ENCODE measurements at places on chromosomes 5 and 9.
A peak's percentile ranks its signal among the peaks of the same experiment; 100 is the strongest.

GRCh38 chr5:83184534-83184933, 107.2 kb downstream of the XRCC4 start:
- no peak for DNase-seq

DNA sequence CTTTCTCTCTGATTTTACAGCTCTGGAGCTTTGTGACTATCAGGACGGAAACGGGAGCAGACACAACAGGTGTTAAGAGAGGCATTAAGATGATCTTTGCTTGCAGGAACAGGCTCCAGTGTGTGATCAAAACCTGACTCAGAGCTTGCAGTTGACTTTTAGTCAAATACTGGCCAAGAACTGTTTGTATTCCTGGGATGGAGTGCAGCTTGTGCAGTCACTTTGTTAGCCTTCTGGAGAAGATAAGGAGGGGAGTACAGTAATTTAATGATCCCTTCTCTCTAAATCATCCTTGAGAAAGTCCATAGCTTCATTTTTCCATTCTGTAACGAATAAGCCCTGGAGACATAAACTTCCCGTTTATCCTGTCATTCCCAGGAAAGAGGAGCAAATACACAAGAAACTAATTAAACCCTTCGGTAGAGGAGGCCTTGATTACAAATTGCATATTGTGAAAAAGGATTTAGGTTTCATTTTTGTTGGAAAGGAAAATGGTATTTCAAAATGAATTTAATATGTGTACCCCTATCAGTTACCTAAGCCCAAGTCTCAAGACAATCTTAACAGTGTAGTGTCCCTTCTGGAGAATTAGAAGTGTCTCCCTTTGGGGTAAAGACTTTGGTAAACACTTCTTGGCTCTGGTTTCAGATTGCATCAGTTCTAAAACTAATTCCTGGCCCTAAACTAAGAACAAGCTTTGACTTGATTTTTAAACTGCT, 3.1 kb upstream of the STOM start:
- no peak for DNase-seq

DNA sequence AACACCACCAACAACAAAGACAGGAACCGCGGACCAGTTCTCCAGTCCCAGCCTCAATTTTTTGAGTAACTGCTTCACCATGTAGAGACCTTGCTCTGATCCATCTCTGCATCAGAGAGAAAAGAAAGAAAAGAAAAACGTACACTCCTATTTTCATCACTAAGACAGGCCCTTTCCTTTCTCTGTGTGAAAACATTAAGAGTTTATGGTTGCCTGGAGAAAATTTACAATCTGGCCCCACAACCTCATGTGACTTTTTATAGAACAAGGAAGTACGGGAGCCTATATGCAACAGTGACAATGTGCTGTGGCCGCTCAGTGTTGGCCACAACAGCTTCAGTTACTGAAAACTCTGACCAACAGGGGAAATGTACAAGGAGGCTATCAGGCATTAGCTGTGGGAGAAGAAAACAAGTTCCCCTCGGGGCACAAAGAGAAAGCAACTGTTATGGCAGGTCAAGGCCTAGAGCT, 272.9 kb upstream of the PTGER4 start:
- DNase-seq: peak; percentile 21

GRCh38 chr9:101716629-101717028, 21.8 kb downstream of the GRIN3A start:
- no peak for DNase-seq

- DNase-seq: no peak
These were observed 49.6 kb upstream of the CCL21 start for GRCh38 chr9:34759432-34760134.

- DNase-seq: no peak
These were observed 52.4 kb downstream of the FAM170A start for GRCh38 chr5:119681734-119682133.

GRCh38 chr5:94347130-94347529, 271.3 kb downstream of the KIAA0825 start:
- DNase-seq: no peak

DNA sequence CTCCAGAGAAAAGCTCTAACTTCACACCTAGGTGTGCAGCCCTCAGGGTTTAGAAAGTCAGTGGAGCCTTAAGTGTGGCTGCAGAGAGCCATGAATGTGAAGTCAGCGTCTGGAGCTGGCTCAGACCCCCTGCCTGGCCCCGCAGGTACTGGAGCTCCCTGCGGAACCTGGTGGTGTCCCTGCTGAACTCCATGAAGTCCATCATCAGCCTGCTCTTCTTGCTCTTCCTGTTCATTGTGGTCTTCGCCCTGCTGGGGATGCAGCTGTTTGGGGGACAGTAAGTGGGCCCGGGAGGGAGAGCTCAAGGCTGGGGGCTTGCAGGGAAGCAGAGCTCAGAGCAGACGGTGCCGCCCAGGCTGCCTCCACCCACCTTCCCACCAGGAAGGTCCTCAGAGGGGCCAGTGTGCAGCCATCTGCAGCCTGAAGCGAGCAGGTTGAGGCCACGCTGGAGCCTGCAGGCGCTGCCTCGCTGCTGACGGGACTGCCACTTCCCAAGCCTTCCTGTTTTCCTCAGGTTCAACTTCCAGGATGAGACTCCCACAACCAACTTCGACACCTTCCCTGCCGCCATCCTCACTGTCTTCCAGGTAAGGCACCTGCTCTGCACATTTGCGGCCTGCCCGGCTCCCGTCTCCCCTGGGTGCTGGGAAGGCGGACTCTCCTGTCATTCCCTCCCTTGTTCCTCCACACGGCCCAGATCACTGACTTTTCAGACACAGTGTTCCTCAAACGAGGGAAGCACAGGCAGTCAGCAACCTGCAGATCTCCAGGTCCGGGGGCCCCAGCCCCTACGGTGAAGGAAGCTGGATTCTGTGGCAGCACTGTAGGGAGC, 108.9 kb downstream of the CACNA1B start:
- DNase-seq: no peak

DNA sequence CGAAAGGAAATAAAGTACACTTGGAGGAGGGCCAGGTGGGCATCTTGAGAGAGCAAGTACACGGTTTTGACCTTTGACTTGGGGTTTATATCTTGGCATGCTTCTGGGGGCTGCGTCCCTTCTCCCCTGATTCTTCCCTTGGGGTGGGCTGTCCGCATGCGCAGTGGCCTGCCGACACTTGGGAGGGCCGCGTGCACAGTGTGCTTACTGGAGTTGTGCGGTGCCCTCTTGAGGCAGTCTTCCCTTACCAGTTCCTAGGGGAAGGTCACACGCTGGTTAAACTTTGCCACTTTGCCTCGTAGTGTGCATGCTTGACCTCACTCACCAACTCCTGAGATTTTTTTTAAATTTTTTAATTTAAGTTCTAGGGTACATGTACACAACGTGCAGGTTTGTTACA, 4.3 kb upstream of the CLPTM1L start:
- no peak for DNase-seq

GRCh38 chr5:143462431-143462830, 58.9 kb upstream of the NR3C1 start:
- DNase-seq: no peak

GRCh38 chr5:171420431-171421241, 1.2 kb downstream of the FGF18 start:
- DNase-seq: no peak

- no peak for DNase-seq
These were observed 87.7 kb downstream of the ACER2 start for GRCh38 chr9:19496321-19497050.

- no peak for DNase-seq
These were observed 382.6 kb downstream of the ADGRV1 start for GRCh38 chr5:90941002-90941720.

- peak; percentile 64 for DNase-seq
These were observed 7.2 kb downstream of the HMGCS1 start for GRCh38 chr5:43305948-43306565.

- no peak for DNase-seq
These were observed 18.1 kb downstream of the KDM3B start for GRCh38 chr5:138370537-138370936.

DNA sequence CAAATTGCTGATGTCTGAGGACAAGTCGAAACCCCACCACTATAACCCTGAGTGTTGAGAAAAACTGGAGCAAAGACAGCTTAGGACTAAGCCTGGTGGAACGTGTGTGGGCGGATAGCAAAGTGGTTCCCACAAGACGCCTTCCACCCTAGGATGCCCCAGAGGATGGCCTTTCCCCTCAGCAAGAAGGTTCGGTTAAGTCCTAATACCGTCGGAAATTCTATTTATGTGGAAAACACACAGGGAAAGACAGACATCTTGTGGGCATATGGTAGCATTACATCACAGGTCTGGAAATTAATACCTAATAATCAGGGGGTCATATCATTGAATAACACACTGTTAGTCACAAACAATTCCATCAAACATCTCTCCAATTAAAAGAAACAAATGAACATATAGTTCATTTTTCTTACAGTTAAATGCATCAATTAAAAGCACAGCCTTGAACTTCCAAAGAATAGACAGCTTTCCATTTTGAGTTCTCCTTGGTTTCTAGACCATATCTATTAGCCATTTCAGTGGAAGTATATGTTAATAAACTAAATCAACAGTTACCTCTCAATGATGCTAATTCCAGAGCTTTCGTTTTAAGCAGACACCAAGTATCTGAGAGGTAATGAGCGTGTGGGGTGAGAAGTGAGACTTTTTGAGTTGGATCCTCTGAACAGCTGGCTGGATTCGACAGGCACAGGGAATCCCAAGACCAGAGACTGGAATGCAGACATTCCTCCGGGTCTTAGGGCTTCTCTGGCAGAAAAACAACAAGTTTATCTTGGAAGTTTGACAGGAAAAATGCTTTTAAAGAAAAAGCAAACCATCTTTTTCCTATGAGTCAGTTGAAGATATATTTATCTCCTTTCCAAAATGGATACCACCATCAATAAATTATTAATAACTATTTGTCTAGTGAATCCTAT, 2.9 kb upstream of the ICE1 start:
- peak; percentile 7 for DNase-seq

GRCh38 chr5:42454216-42454995, 31.2 kb downstream of the GHR start:
- DNase-seq: no peak

DNA sequence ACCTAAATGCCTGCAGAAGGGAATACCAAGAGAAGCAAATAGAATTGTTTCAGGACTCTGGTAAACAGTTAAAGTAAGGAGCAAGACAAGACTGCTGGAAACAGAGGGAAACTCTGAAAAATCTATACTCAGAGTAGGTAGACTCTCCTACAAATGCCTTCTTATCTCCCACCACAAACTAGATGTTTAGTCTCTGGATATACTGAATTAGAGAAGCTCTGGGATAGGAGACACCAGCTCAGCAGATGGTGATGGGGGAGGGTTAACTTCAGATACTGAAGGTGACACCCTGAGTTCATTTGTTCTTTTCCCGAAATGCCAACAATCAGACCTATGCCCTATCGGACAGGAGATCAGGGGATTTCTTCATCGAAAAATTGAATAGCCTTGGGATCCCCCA, 54.1 kb upstream of the CHD1 start:
- DNase-seq: no peak

DNA sequence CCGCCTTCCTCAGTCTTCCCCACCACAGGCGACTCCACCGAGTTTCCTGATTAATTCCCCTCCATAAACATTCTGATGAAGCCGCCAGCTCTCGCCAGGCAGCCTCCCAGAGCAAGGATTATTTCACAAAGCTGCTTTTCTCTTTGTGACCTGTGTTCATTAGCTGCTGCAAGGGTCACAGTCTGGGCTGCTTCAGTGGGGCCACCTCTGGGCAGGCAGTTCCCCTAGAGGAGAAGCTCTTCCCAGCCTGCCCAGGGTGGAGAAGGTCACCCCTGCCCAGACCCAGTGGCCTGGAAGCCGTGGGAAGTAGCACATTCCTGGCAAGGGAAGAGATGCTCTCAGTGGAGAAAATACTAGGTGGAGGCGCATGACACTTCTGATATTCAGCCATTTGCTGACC, 58.4 kb upstream of the RAPGEF1 start:
- no peak for DNase-seq

GRCh38 chr9:89378541-89378940, 60.2 kb downstream of the SECISBP2 start:
- DNase-seq: no peak

- DNase-seq: no peak
These were observed 1.8 kb upstream of the PCDHGC5 start for GRCh38 chr5:141487131-141487530.

GRCh38 chr5:123084730-123085605, 4.1 kb upstream of the PRDM6 start:
- no peak for DNase-seq

GRCh38 chr5:15774632-15775031, 274.7 kb downstream of the FBXL7 start:
- no peak for DNase-seq

DNA sequence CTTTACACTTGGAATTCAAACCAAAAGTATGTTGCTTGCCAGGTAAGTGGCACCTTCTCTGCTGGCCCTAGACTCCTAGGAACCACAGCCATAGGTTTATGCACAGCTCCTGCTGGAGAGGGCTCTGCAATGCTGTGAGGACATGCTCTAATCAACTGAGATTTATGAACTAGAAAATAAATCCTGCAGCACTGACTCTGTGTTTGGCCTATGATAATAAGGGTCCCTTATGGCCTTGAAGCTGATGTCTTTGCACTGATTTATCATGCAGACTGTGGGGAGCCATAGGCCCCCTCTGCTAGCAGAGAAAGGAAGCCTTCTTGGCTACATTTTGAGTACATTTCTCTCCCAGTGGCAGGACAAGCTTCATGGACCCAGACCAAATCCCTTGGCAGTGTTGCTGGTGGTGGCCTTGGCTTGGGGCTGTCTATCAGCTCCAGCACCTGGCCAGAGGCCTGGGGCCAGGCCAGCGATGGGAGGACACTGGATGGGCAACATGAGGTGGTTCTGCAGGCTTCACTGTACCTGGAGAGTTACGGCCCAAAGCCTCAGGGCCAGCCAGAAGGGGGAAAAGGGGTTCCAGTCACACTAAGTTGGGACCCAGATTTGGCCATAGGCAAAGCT, 178.0 kb downstream of the SEMA6A start:
- no peak for DNase-seq

DNA sequence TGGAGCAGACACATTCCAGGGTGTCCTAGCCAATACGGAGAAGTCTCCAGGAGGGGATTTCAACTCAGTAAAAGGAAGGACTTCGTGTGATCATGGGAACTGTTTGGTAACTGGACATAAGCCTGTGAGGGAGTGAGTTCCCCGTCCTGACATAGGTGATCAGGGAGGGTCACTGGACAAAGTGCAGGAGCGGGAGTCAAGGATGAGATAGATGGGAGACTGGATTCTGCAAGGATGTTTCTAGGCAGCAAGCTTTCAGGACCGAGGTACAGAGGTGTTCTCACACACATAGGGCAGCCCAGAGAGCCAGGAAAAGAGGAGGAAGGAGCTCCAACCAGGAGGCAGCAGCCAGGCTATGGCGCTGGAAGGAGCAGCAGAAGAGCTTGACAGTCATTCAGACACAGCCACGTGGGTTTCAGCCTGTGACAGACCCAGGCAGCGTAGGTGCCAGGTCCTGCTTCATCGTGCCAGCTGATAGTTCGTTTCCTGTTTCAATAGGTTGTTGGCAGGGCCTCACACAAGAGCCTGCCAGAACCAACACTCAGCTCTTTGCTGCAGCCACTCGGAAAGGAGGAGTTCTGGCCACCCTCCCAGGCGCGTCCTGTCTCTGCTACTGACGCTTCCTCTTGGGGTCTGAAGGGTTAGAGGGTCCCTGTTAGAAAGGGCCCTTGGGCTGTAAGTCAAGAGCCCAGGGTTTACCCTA, 84.1 kb downstream of the AMBP start:
- DNase-seq: no peak

Data from CD4-positive, alpha-beta T cell treated with Interleukin-15 for 4 hours (primary cell).